ENCODE measurements at places on chromosomes 11 and 22.

GRCh38 chr22:22388494-22388893 is 120.0 kb downstream of the ZNF280B start:
- DNase-seq, result no peak

DNA sequence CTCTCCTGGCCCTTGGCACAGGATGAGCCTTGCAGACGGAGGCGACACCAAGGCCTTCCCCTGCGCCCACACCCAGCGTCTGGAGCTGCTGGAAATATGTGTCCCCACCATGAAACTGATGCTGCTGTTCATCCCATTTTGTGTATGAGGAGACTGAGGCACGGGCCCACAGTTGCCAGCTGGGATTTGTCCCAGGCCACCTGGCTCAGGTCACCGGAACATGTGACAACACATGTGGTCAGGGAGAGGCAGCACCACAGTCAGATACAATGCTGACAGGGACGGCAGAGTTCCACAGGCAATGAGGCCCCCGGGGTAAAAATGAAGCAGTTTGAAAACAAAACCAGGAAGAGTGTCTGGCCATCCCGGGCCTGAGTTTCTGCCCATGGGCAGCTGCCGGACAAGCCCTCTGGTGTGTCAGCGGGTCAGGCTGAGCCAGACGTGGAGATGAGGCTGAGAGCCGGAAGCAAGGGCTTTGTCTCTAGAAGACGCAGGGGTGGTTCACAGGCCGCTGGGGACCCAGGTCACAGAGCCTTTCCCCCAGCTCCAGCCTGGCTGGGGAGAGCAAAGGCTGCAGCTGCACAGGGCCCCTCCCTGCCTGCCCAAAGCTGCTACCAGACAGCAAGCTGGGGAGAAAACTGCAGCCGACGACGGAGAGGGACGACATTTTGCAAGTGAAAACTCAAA is 80.7 kb downstream of the CDKN1C start:
- DNase-seq, result no peak

DNA sequence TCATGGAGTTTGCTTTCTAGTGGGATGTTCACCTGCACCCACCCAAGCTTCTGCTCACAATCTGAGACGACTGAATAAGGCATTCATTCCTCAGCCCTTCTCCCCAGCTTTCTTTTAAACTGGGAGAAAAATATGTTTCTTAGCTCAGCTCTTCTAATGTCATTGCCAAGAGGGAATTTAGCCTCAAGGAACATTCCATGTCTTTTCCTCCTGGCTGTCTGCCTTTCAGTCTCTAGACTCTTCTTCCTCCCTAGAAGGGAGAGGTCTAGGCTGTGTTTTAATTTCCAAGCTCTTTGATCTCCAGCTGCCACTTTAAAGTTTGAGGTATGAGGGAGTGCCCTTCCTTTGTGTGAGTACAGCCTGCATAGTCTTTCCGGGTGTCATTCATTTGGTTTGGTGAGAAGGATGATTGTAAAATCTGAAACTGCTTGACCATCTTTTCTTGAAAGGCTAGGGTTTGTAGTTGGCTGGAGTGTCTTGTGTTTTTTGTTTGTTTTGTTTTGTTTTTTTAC is 11.7 kb upstream of the HTATIP2 start:
- no peak for DNase-seq

DNA sequence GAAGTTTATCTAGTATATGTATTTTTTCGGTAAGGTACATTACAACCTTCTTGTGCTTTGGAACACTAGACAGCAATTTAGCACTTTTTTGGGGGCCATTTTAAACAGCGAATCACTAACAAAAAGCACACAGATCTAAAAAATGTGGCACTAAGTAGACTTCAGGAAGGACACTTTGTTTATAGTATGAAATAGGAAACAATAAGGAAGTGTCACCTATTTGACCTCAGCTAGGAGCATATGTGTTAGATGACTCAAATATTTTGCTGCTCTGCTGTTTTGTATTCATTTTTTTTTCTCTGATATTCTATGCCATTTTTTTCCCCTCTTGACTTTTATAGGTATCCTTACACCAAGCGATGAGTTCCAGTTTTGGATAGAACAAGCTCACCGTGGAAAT is 5.6 kb downstream of the DYNC2H1 start:
- no peak for DNase-seq

DNA sequence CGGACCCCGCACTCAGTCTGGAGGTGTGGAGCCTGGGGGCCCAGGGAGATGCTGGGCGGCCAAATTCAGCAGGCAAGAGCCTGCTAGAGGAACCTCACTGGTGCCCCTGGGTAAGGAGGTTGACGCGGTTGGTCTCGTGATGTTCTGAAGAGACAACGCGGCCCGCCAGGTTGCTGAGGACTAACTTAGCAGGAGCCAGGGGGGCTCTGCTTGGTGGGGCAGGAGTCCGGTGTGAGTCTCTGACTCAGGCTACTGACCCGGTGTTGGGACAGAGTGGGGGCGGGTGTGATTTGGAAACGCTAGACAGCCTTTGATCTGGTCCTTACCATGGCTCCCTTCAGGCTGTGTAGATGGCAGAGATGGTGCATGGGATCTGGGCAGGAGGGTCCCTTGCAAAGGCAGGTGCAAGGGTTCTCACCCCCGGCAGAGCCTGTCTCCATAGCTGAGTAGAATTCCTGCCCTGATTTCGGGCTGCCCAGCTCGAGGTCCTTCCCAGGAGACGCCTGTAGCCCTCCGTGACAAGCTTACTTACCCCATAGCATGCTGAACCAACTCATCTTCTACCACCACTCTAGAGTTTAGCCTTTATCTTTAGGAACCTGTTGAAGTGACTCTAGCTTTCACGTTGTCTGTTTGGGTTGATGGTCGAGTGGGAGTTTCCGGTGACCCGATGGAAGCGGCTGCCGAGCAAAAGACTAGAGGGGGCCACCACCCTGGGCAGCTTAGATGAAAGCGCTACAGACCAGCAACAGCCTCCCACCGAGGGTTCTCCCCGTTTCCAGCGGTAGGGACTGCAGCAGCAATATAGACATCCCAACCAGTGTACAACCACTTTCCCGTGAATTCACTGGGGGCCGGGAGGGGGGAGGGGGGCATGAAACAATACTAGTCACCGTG is 38.4 kb downstream of the KCNC1 start:
- no peak for DNase-seq

DNA sequence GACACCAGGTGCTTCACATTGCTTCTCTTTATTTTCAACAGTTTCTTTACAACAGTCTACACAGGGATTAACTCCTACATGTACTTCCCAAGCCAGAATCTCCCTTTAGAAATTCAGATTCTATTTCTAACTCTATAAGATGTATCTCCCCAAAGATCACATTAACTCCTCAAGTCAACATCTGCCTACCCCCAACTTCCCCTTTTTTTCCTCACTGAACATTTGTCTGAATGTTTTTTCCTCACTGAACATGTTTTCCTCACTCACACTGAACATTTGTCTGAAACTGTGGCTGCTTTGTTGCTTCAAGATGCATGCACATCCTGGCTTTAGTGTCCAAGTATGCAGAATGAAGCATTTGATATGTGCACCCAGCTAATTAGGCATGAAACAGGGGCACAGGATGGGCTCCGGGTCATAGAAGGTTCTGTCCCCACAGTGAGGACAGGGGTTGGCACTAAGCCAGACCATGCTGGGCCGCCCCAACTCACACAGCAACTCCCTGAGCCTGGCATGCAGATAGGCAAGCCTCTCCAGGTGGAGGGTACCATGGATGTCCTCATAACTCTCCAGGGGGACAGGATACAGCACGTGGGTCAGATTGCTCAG is 11.3 kb downstream of the PRAME start:
- no peak for DNase-seq

DNA sequence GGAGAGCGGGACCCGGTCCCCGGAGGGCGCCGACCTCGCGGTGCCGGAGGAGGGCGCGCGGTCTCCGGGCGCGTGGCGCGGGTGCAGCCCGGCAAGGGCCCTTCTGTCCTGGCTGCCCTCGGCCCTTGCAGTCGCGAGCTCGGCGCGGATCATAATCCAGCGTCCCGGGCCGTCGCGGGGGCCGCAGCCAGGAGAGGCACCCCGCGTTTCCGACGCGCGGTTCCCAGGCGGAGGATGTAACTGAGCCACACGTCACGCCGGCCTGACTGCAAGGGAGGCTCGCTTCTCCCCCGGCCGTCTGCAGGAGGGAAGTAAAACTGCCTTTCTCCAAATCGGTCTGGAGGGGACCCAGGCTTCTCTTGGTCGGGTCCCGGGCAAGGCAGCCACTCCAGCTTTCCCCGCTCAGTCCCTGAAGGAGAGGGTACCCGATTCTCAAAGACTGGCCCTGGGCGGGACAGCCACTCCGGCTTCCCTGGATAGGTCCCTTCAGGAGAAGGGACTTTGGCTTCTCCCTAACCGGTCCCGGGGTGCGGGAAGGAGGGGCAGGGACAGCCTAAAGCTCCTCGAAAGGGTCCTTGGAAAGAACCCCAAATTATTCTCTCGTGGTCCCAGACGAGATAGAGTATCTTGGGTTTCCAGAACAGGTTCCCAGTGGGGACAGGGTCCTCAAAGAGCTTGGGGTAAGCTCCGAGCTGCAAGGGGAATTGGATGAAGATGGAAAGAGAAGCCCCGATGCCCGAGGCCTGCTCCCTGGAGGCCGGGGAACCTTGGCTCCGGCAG is 836 bp downstream of the SPON1 start:
- DNase-seq, result no peak

- DNase-seq, result no peak
Observed at GRCh38 chr22:50258361-50259292, 2.9 kb downstream of the MAPK12 start.

DNA sequence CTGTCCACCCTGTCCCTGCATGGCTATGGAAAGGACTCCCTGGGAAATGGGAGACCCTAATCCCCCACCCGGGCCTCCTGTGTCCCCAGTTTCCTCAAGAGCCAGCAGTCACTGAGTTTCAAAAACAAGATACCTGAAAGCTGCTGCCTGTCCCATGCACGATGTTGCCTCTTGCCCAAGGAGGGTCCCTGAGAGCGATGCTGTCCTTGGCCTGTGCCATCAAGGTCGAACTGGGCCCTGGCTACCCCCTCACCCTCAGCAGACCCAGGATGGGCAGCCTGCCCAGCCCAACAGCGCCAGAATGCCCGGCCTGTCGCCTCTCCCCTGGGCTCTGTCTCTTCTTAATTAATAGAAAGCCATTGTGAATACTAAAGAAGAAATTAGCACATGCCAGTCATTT is 104.5 kb upstream of the LMO1 start:
- DNase-seq, result no peak

- no peak for DNase-seq
Observed at GRCh38 chr11:70645537-70645936, 247.2 kb downstream of the CTTN start.

- no peak for DNase-seq
Observed at GRCh38 chr11:103970701-103971249, 65.7 kb upstream of the DDI1 start.

GRCh38 chr22:40193429-40194421 is 16.0 kb downstream of the TNRC6B start:
- peak; percentile 1 for DNase-seq

DNA sequence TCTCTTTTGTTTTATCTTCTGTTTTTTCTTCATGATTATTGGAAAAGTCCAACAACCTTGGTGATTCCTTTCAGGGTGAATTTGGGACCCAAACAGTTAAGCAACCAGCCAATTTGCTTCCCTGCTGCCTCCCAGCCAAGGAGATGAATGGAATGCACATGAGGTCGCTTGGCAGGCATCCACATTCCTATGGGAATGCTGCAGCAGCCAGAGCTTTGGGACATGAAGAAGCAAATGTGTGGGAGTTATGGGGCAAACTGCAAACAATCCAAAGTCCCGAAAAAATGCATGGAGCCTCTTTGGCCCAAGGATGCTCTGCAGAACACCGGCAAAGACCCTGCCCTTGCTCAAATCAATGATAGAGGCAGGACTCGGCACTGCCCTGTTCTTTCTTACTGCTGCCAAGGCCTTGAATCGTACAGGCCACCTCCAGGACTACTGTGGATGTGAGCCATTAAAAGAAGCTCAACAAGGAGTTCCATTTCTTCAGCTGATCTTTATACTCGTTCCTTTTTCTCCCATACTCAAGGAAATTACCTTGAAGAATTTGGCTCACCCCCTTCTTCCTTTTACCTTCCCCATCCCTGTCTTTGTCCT is 117.3 kb upstream of the TEAD1 start:
- no peak for DNase-seq

GRCh38 chr11:57599381-57599780 is 1.9 kb downstream of the SERPING1 start:
- no peak for DNase-seq

GRCh38 chr11:7844986-7845385 is 48.2 kb upstream of the OR5P2 start:
- DNase-seq, result no peak

GRCh38 chr11:128603752-128604414 is 16.5 kb upstream of the ETS1 start:
- peak; percentile 81 for DNase-seq

DNA sequence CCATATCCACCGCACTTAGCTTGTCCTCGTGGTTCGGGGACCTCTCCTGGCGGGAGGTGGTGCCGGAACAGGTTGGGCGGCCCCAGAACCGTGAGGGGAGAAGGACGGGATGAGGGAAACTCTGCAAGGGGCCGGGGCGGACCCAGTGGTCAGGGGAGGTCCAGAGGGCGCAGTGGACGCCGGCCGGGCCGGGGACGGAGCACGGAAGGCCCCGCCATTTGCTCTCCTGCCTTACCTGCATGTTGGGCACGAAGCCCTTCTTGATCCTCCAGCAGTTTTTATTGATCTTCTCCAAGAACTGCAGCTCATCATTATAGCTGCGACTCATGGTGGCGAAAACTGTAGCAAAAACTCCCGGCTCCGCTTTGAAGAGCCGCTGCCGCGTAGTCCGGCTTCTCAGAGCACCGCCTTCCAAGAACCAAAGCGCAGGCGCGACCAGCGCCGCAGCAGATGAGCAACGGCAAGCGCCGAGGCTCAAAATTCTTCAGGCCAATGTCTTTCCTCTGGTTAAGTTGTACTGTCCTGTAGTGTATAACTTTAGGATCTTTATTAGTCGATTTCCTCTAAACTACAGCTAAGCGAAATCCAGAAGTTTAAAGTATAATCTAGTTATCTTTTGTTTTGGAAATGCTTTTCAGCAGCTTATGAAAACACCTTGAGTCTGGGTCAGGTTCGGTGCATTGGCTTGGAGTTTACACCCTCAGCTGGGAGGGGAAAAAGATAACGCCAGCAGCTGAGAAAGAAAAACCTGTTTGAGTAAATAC is at the start of gene RTCB:
RTCB (minus strand) TSS at position 419 of the 764 bp plus-strand sequence; CDS start at position 328, 91 bp downstream.
- peak; percentile 69 for DNase-seq

DNA sequence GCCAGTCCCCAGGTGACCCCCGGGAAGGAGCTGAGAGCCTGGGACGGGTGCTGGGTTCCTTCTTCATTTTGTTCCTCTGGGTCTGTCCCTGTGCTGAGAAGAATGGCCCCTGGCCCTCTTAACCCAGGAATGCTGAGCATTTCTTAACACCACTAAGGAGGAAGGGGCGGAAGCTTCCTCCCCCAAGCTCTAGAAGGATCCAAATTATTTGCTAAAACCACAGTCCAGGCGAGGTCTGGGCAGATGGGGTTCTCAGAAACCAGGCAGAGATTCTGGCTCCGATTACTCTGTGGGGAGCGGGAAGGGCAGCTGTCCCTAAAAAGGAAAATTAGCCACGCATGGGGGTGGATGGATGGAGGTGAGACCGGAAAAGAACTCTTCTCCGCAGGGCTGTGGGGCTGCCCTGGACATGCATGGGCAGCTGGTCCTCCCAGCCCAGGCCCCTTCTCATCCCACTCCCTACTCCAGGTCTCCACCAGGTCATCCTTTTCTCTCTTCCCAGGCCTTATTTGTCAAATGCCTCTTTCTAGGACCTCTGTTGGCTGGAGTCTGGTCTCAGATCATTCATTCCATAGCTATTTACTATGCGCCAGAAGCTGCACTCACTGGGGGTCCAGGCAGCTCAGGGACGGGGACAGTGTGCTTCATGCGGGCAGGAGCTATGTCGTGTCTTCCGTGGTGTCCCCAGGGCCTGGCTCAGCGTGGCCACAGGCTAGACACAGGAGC is 45.0 kb upstream of the MYH9 start:
- no peak for DNase-seq
